Omental fat pad (tissue), 4 donors: ENCODE measurements at places on chromosomes 5 and 9. TPM values are rescaled to one million over a fixed set of nuclear protein-coding genes. Genes with fewer than 3 reads are reported as not detected.

DNA sequence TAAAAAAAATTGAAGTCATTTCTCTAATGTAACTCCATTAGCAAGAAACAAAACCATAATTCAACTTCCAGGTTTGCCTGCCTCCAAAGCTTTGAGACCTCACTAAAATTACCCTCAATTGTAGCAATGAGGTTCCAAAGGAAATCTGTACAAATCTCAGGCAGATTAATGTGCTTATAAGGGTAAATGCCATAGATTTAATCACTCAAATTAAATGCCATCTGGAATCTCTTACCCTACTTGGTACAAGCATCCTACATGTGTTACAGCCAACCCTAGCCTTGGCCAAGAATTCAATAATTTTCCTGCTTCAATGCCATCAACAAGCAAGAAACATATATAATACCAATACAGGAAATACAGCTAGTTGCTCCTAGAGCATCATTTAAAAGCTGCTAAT, 452.8 kb downstream of the RAB3C start:
- no peak for DNase-seq

Gene PLEKHG4B
- total RNA-seq: not detected

Gene PRRX2
- total RNA-seq: 3.6 TPM

DNA sequence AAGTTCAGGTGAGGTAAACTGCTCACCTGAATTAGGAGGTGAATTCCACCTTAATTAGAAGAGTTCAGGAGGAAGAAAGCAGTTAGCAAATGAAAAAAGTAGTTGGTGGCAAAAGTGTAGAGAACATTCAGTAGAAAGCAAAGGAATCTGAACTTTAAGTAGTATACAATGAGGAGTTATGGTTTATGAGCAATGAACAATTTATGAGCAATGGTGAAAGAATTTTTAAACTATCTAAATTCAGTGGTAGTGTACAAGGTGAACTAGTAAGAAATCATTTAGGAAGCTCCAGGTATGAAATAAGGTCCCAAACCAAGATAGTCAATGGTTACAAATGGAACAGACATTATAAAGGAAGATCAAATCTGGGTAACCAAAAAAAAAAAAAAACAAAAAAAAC, 3.1 kb downstream of the CETN3 start:
- no peak for DNase-seq

Gene RGS3
- total RNA-seq: 76.0 TPM

DNA sequence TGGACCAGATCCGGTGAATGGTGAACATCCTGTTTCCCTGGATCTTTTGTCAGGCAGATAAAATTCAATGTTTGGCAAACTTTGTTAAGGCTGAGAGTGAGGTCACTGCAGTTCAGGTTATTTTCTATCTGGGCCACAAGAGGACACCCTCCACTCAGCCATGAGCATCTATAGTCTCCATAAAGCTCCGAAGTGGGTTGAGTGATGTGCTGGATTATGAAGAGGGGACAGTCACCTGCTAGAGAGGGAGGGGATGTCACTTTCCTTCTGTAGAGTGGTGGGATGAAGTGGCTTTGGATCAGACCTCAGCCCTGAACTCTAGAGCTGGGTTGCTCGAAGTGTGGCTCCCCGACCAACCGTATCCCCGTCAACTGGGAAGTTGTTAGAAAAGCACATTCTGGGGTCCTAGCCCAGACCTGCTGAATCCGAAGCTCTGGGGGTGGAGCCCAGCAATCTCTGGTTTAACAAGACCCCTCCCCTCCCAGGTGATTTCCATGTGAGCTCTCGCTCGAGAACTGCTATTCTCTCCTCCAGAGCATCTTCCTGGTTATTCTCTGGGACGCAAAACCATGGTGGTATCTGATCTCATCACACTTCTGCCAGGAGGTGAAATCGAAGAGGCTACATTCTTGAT, 31.8 kb upstream of the FGF1 start:
- DNase-seq: no peak
